ENCODE measurements at places on chromosomes 16 and 17. TPM values are rescaled to one million over a fixed set of nuclear protein-coding genes. Genes with fewer than 3 reads are reported as not detected.
A peak's percentile ranks its signal among the peaks of the same experiment; 100 is the strongest.

GRCh38 chr16:25707982-25708583, 16.3 kb downstream of the HS3ST4 start:
- no peak for DNase-seq

DNA sequence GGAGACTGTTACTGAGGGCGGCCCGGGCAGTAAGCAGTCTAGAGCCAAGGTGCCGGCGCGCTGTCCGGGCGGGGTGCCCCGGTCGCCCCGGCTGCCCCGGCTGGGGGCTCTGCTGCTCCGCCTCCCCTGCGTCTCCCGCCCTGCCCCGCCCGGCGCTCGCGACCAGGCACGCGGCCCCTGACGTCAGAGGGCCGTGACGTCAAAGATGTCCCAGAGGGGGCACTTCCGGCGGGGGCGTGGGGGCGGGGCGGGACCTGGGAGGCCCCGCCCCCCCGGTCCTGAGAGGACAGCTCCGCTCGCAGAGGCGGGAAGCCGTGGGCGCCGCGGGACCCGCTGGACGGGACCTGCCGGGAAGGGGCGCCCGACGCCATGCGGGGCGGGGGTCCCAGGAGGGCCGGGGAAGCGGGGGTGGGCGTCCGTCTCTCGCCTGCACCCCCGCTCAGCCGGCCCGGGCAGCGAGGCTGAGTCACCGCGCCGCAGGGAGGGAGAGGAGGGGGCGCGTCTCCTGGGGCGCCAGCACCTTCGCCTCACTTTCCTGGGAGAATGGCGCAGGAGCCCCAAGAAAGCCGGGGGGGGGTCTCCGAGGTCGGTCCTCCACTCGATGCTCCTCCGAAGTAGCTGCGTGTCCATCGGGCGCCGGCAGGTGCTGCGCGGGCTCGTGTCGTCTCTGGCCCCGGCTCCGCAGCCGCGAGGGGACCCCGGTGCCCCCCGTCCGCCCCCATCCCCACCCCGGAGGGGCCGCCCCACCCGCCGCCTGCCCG, 4.4 kb upstream of the HIC1 start:
- DNase-seq = peak; percentile 68

DNA sequence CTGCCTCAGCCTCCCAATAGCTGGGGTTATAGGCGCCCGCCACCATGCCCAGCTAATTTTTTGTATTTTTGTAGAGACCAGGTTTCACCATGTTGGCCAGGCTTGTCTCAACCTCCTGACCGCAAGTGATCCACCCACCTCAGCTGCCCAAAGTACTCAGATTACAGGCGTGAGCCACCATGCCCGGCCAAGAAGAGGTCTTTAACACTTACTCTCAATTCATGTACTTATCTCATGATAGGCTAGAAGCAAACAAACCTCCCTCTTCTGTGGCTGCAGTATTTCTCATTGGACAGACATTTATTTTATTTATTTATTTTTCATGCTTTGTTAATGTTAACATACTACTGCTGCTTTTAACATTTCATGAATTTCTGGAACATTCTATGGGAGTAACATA, 7.0 kb upstream of the NT5C start:
- DNase-seq = no peak

DNA sequence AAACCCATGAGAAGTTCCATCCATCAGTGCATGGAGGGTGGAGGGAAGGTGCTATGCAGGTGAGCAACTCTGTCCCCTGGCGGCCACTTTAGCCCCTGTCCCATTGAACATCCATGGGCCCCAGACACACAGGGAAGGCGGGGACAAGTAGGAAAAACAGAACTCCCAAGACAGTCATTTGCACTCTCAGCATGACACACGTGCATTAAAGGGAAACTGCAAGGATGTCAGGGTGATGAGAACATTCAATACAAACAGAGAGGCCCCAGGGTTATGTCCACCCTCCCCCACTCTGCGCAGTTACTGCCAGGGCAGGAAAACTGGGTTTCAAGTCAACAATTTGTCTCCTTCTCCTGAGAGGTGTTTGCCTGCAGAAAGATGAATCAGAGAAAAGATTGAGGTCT, 44.0 kb upstream of the AKTIP start:
- peak; percentile 11 for DNase-seq

DNA sequence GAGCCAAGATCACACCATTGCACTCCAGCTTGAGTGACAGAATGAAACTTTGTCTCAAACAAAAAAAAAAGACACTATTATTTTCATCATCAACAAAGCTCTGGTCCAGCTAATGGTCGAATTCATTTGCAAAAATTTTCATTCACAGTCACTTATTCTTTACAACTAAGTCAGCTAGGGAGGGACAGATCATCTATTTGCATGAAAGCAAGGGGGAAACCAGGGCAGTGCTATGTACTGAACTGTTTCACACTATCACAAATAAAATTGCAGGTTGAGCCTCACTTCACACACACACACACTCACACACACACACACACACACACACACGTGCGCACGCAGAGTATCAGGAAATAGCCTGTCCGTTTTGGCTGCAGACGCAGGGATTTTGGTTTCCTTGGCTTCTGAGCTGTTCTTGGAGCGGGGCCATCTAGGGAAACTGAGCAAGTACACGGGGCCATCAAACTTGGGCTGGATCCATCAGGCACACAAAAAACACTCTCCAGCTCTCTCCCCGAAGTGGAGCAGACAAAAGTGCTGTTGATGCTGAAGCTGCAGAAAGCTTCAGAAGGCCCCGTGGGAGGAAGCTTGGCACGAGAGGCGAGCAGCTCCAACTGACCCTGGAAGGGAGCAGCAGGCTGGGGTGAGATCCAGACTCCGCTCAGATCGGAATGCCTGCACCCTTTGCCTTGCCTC, 44.3 kb upstream of the HELZ start:
- DNase-seq = no peak

DNA sequence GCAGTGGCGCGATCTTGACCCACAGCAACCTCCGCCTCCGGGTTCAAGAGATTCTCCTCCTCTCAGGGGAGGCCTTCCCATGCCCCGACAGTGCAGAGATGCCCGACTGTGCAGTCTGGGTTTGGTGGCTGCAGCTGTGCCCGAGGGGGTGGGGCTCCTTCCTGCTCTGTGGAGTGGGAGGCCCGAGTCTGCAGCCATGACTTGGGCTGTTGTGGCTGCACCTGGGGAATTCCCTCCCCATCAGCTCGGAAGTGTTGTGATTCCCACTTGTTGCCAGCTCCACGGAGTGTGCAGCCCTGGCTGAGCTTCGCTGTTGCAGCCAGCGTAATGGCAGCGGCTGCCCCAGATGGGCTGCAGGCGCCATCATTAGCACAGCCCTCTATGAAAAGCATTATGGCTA, 66.4 kb upstream of the SMIM36 start:
- DNase-seq = no peak

DNA sequence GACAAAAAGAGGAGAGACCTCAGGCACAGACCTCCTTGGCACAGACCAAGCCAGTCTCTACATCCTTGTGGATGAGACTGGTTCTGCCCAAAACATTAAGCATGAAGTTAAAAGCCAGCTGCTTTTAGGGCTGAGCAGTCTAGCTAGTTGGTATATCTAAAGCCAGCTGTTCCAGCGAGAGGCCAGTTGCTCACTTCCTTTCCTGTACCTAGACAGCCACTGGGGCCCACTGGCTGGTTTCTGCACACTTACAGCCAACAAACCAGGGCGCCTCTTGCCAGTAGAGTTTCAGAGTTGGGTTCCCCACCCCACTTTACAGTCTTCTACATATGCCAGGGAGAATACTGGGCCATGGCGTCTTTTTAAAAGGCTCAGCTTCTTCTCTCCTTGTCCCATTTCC, 242.4 kb downstream of the ZFHX3 start:
- no peak for DNase-seq

DNA sequence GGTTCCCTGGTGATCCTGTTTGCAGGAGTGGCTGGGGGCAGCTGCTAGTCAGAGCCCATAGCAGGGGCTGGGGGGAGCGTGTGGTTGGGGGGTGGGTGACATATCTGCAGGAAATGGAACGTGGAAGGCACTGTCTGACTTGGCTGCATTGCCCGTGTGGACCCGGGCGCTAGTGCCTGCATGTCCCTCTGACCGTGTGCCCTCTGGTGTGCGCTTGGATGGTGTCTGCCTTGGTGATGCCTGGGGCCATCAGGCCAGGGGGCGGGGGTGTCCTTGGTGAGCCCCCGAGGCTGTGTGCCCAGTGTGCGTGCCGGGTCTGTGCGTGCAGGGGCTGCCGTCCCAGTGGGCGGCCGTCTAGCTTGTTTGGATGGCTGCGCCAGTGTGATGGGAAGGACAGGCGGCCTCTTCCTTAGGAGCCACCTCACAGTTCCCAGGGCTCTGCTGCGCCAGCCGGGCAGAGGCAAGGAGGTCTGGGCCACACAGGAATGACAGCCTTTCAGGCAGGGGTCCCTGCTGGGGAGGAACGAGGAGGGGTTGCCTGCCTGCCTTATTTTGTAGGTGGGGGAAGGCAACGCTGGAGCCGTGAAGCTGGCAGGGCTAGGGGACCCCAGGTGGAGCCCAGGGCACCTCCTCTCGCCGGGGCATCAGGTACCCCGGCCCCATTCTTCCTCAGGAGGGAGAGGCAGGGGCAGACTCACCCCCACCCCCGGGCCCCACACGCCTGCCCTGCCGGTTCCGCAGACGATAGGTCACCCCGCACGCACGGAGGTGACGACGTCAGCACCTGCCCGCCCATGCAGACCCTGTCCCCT, 693 bp downstream of the NDRG4 start:
- no peak for DNase-seq

GRCh38 chr16:68389006-68389405, 59.3 kb downstream of the SMPD3 start:
- DNase-seq = no peak

GRCh38 chr16:89446136-89446974, 44.0 kb downstream of the ANKRD11 start:
- no peak for DNase-seq

- no peak for DNase-seq
Observed at GRCh38 chr16:74951681-74952080, 33.2 kb downstream of the WDR59 start.

DNA sequence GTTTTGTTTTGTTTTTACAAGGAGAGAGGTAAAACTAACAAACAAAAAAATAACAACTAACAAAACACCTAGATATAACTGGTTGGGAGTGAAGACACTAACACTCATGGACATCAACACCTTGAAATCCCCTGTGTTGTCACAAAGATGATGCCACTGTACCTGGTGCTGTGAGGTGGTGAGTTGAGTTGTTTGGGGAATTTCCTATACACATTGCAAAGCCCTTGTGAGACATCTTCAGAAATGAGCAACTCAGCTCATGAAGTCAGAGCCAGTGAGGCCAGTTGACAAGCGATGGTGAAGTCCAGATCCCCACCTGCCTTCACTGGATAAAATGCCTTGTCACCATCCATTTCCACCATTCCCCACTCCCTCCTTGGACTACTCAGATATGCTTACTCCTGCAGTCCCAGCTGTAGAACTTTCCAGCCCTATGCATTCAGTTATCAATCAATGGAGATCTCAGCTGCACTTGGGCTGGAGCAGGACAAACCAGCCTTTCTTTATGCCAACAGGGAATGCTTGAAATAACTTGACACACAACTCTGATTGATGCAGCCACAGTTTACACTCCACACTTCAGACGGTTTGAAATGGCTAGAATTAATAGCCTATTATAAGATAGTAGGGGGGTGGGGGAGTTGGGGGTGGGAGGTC, 22.2 kb downstream of the ANKFN1 start:
- DNase-seq = no peak

DNA sequence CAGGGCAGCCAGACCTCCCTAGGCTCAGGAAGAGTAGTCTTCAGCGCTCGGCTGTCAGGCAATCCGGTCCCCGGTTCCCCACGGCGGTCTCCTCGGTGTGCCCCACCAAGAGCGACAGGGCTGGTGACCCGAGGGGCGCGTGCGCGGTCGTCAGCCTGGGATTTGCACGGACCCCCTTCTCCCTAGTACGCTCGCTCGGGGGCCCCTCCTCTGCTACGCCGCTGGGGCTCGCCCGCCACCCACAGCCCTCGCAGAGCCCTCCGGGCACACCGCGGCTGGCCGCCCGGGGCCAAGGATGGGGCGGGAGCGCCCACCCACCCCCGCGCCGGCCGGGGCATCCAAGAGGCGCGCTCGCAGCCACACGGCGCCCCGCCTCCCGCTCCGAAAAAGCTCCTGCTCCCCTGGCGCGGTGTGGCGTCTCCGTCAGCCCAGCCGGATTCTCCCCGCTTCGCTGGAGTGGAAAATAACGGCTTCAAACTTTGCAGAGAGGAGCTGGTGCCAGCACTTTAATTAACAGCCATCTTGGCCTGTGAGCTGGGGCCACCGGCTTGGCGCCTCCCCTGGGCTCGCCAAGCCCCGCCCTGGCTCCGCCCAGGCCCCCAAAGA, 2.1 kb upstream of the C1QL1 start:
- DNase-seq = no peak

DNA sequence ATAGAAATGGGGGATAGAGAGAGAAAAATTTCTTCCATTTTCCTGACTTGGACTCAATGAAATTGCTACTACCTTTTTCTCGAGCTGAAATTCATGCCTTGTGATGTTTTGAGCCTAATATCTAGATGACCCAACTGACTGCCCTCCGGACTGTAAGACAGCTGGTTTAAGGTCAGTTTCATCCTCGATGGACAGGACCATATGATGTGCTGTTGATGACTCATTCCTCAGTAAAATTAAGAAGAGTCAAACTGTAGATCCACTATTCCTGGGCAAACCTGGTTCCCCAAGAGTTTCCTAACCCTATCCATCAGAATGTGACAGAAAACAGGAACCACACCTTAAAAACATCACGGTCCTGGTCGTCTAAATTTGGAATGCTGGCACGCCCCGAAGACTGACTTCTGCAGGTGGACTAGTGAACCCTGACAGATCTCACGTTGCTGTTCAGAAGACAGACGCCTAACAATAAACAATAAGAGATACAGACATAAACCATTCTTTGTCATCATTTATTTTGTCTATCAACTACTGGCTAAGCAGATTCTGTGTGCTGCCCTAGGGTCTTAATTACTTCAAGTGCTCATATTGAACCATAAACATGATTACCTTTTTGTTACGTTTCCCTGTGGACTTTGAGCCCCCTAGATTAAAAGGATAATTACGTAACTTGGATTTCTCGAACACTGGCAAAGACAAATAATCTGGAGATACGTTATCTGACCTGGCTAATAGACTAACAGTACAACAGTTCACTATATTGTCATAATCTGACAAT, 45.1 kb upstream of the NOS2 start:
- DNase-seq = no peak

- DNase-seq = no peak
Observed at GRCh38 chr17:49616601-49617131, 41.0 kb downstream of the NXPH3 start.

CFAP52 gene
- not detected for total RNA-seq

CCDC154 gene
- total RNA-seq = 2.6 TPM

RPL13 gene
- 3,164 TPM for total RNA-seq

SLC38A7 gene
- total RNA-seq = 10.2 TPM

GRAPL gene
- 37.1 TPM for total RNA-seq

WFDC1 gene
- total RNA-seq = not detected

TSNAXIP1 gene
- total RNA-seq = 0.39 TPM
